Cardiac muscle cell (in vitro differentiated cells and primary cell): ENCODE measurements at places on chromosomes 4 and X.

DNA sequence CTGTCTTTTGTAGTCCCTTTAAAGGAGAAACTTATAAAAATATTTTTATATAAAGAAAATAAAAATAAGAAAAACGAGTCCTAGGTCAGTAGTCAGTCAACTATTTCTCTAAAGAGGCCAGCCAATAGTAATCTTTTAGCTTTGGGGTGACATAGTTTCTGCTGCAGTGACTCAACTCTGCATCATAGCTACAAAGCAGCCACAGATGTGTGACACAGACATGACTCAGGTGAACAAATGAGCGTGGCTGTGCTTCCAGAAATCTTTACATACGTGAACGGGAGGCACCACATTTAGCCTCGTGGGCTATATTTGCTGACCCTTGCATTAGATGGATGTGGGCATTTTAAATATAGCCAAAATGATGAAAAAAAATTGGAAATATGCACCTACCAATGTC, 1862.5 kb upstream of the TENM3 start:
- DNase-seq = no peak

DNA sequence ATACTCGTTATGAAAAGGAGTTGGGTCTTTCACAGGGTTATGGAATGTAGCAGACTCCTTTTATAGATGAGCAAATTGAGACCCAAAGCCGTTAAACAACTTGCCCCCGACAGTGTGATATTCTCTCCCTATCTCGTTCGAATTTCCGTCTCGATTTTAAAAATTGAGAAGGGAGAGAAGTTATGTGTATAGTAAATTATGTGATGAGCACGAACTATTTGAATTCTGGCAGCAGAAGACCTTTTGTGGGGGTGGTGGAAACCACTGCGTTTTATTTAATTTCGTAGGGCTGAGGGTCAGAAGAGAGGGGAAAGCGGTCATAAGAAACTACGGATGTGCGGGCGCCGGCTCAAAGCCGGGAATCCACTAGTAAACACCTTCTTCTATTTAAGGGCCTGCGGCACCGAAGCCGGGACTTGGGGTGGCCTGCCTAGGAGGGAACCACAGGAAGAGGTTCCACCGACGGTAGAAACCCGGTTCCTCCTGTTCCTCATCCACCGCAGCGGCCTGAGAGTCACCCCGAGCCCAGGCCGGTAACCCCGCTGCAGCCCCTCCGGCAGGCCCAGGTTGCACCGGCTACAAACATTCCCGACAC, 1.5 kb upstream of the DDX3X start:
- DNase-seq = no peak

DNA sequence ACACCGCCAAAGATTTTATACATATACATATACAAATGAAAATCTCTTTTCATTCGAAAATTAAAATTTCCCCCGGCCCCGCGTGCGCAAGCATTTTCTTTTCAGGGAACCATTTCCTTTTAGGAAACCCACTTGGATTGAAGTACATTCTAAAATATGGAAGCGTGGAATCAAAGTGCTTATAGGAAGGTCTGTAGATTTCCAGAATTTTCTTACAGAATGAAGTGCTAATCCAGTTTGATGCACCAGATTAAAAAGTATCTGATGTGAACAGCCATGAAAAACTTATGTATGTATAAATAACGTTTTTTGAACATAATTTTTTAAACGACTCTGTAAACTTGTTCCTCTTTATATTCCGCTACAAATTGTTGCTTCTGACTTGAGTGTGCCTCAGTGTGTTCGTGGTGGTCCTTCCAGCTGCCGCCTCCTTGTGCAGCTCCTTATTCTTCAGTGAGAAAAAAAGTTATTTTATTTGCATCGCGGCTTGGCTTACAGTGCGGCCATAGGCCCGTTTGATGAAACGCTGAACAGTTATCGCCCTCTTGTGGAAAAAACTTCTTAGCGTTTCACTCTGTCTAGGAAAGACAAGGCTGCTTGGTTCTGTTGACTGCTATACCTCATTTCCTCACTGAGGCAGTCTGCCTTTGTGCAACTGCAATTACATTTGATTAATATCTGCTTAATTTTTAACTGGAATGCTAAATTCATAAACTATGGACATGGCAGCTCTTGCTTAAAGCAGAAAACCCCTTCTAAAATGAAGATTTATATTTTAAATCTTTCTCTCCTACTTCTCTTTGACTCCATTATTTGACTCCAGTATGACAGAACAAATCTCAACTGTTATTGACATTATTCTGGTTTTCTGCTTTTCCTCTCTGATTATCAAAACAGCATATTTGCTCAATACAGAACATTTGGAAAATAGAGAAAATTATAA, 4.7 kb upstream of the NKX6-1 start:
- peak; percentile 80 for DNase-seq

DNA sequence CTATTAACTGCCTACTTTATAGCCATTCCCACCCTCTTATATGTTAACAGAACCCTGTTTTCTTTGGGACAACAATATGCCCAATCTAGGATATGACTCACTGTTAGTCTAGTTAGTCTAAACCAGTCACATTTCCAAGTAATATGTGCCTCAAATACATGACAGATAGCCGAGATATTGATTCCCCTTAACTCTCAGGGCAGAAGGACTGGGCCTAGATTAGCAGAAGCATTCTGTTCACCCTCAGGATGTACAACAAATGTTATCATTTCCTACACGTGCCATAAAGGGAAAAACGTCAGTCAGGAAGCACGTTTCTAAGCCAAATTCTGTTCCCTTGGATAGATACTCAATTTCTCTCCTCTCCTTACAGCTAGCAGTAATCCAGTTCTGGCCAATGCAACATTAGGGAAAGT, 114.1 kb downstream of the SLC10A7 start:
- peak; percentile 43 for DNase-seq

DNA sequence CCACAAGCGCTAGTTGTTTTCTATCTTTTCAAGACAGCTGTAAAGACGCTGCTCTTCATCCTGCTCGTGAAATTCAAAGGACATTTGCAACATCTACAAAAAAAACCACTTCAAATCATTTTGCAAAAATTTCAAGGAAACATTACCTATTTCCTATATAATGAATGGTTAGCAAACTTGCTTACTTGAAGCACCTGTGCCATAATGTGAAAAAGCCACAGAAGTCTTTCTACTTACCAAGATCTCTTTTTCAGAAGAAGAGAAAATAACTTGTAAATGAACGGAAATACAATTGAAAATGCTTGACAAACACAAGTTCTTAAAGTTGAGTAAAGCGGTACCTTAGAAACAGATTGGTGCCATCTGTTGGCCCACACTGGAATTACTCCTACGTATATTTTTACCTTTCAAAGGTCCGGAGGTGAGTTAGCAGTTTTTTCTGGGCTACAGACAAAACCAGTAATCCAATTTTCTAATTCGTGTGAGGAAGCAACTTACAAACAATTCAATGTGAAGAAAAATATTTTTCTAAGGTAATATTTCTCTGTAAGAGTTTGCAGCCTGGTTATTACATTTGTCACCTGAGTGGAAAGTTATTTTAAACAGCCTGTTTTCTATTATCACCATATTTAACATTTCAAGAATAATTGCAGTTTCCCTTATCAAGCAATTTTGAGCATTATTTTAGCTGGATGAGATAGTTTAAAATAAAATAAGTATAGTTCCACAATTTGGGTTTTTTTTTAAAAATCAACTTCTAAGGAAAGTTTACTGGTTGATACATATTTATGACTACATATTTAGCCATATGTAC, at the start of gene TLR6:
TSS of gene TLR6 (minus strand) at position 294 of the 814 bp plus-strand sequence. CDS start 27,344 bp downstream, outside the sequence.
- DNase-seq = peak; percentile 68
